ENCODE measurements at places on chromosomes 16 and 17. TPM values are rescaled to one million over a fixed set of nuclear protein-coding genes. Genes with fewer than 3 reads are reported as not detected.

SOST gene
- not detected for total RNA-seq

SEPTIN12 gene
- not detected for total RNA-seq

G6PC1 gene
- not detected for total RNA-seq

MFSD6L gene
- total RNA-seq, result 0.31 TPM

SPSB3 gene
- 74.2 TPM for total RNA-seq

CD300LG gene
- not detected for total RNA-seq

BICDL2 gene
- 0.31 TPM for total RNA-seq

HIGD1B gene
- 1.3 TPM for total RNA-seq

NPIPB6 gene
- total RNA-seq, result 8.5 TPM

NUDT21 gene
- total RNA-seq, result 185 TPM

USB1 gene
- 11.6 TPM for total RNA-seq

TOP3A gene
- total RNA-seq, result 74.2 TPM

MYCBPAP gene
- 2.2 TPM for total RNA-seq
